Renal cortical epithelial cell (primary cell): ENCODE measurements at places on chromosomes 4 and X. TPM values are rescaled to one million over a fixed set of nuclear protein-coding genes. Genes with fewer than 3 reads are reported as not detected.

- DNase-seq: no peak
Observed at GRCh38 chr4:2723751-2724150, 32.4 kb downstream of the TNIP2 start.

DNA sequence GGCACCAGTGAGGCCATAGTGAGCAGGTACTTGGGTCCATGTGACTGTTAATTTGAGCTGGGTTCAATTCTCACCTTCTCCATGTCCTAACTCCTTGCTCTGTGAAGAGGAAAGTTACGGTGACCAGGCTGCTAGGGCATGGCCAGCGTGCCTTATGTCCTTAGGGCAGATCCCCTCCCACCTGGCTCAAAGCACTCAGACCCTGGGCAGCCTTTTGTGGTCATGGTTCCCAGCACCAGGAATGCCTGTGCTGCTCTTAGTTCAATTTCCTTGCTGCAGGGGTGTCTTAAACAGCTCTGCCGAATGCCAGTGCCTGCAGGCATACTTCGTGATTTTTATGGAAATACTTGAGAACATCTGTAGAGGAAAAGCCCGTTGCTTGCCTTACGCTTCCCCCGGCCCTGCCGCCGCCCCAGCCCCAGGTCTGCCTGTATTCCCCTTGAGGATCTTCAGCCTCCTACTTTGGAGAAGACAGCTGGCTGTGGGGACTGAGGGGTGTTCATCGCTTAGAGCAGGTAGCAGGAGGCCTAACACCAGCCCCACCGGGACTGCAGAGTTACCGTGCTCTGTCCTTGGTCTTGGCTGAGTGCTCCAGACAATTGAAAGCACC, 3.1 kb upstream of the CDK16 start:
- DNase-seq: peak; percentile 48

DNA sequence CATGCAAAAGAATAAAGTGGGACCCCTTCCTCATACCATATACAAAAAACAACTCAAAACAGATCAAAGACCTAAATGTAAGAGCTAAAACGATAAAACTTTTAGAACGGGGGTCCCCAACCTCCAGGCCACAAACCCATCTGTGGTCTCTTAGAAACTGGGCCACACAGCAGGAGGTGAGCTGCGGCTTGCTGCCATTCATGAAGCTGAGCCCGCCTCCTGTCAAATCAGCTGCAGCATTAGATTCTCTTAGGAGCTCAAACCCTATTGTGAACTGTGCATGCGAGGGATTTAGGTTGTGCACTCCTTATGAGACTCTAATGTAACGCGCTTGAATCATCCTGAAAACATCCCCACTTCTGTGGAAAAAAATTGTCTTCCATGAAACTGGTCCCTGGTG, 7.0 kb upstream of the GATA1 start:
- DNase-seq: no peak

- DNase-seq: peak; percentile 72
Observed at GRCh38 chrX:28586981-28587551, at the start of gene IL1RAPL1. Gene IL1RAPL1, plus strand, starts transcription at chrX:28587446.

GRCh38 chr4:72786401-72786990, 217.5 kb upstream of the ADAMTS3 start:
- no peak for DNase-seq

DNA sequence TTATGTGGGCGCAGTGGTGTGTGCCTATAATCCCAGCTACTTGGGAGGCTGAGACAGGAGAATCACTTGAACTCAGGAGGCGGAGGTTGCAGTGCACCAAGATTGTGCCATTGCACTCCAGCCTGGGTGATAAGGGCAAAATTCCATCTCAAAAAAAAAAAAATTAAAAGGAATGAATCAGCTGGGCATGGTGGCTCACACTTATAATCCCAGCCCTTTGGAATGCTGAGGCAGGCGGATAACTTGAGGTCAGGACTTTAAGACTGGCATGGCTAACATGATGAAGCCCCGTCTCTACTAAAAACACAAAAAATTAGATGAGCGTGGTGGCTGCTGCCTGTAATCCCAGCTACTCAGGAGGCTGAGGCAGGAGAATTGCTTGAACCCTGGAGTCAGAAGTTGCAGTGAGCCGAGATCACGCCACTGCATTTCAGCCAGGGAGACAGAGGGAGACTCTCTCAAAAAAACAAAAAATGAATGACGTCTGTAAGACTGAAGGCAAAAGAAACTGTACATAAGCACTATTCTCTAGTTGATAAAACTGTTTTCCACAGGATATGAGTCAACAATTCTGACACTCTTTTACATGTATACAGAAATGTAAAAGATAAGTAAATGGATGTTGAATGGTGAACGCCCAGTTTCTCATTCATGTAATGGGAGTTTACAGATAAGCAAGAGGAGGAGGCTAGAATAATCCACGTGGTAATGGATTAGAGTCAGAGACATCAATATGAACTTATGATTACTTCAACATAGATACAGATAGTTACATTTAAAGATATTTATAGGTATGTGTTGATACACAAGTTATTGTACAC, 22.2 kb downstream of the CENPC start:
- DNase-seq: no peak

GRCh38 chrX:22378296-22378695, 105.6 kb downstream of the CBLL2 start:
- no peak for DNase-seq

DNA sequence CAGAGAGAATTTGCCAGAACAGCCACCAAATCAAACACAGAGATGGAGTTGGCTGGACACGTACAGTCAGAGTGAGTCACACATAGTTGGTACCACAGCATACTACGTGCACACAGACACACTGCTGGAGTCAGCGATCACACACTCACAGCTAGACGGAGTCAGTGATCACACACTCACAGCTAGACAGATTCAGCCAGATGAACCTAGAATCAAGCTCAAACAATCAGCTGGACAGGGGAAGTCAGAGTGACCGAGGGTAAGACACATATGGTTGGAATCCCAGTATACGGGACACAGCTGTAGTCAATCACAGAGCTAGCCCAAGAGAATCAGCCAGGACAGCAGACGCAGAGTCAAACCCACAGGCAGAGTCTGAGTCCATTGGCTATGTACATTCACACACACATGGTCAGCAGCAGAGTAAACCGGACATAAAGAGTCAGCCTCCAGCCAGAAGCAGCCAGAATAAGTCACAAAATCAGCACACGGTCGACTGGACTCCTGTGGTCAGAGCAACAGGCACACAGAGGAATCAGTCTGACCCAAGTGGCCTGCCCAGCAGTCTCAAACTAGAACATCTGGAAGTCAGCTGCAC, 4.6 kb downstream of the SLC38A5 start:
- peak; percentile 77 for DNase-seq

- no peak for DNase-seq
Observed at GRCh38 chrX:111470681-111471403, 40.6 kb upstream of the SERTM2 start.

The IL3RA gene
- not detected in 2 replicates for total RNA-seq

The ATP2B3 gene
- total RNA-seq: 0.05 TPM in 1 of 2 replicates, not detected in the other

The ITGB1BP2 gene
- total RNA-seq: 0.17 and 1.1 TPM in 2 replicates

The HS6ST2 gene
- total RNA-seq: 3.5 and 8.2 TPM in 2 replicates

The EREG gene
- 2.0 and 35.9 TPM in 2 replicates for total RNA-seq

The ITIH6 gene
- total RNA-seq: not detected in 2 replicates

The SLC38A5 gene
- 27.7 and 53.7 TPM in 2 replicates for total RNA-seq
